Stimulated activated CD8-positive, alpha-beta memory T cell treated with anti-CD3 and anti-CD28 coated beads, Interleukin-4, amount 100 ng/mL, for 24 hours (primary cell): ENCODE measurements at places on chromosomes 7 and 10.

- no peak for DNase-seq
These were observed 21.5 kb upstream of the AKR1E2 start for GRCh38 chr10:4804465-4804864.

DNA sequence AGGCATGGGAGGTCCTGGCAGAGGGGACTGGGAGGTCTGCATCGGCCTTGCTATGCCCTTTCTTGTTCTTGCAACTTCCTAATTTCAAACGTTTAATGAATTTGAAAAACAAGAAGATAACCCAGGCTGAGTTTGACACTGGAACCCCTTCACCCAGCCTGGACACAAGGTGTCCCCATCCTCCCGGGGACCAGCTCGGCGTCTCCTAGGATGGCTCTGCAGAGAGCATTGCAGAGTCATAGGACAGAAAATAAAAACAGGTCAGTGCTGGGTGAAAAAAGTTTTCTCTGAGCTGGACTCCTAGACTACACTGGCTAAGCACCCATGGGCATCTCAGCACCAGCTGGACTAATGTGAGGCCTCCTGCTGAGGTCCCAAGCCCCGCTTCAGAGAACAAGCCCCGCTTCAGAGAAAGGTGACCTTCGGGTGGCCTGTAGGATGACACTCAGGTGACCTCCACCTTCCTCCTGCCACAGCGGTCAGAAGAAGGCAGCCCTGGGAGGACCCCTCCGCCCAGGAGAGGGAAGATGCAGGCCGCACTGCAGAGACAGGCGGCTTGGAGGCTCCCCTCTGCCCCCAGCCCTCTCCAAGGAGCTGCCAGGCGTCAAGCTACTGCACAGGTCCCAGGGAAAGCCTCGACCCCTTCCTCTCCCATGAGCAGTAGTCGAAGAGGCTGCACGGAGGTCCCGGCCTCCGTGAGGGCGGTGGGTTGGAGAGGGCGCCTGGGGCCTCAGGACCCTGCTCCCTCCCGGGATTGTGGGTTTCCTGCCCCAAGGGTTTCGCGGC, 9.3 kb upstream of the UNCX start:
- no peak for DNase-seq

GRCh38 chr10:126914561-126914960, 9.3 kb downstream of the DOCK1 start:
- no peak for DNase-seq

- DNase-seq, result no peak
These were observed 81.3 kb upstream of the RET start for GRCh38 chr10:42995537-42995936.

GRCh38 chr10:21099291-21100062, 202.4 kb upstream of the NEBL start:
- DNase-seq, result no peak

DNA sequence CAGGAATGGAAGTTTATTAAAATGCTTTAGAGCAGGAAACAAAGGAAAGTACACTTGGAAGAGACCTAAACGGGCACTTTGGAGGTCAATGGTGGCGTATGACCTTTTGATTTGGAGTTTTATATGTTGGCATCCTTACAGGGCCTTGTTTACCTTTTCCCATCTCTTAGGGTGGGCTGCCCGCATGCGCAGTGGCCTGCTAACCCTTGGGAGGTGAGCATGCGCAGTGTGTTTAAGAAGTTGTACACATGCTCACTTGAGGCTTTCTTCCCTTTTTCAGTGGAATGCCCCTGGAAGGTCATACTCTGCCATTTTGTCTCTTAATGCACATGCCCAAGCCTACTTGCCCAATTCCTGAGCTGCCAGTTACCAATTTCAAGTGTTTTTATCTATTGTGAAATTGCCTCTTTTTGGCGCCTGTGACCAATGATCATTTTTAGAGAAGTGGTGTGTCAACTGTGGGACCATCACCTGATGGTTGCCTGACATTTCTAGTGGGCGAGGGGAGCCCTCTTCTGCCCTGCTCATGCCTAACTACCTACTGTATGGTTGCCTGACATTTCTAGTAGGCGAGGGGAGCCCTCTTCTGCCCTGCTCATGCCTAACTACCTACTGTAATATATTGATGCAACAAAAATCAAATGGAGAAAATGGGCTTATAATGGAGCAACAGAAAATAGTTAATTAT, 138.0 kb downstream of the PPP1R9A start:
- DNase-seq, result no peak

DNA sequence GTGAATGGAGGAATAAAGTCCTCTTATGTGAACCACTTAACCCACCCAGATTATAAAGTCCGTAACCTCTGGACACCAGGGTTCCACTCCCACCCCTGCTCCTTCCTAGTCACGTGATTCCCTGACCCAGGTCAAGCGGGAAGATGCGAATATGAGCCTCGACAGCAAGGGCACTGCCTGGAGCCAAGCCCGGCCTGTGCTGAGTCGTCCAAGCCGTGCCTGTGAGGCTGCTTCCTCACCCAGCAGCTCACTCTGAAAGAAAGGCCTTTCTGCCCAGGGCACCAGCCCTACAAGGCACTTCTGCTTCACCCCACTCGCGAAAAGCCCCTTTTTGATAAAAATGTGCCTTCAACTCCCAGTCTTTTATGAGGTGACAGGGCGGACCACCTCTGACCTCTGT, 85.8 kb downstream of the CYTH3 start:
- no peak for DNase-seq

- DNase-seq, result no peak
These were observed 209.5 kb upstream of the KIAA1217 start for GRCh38 chr10:23999445-23999844.

DNA sequence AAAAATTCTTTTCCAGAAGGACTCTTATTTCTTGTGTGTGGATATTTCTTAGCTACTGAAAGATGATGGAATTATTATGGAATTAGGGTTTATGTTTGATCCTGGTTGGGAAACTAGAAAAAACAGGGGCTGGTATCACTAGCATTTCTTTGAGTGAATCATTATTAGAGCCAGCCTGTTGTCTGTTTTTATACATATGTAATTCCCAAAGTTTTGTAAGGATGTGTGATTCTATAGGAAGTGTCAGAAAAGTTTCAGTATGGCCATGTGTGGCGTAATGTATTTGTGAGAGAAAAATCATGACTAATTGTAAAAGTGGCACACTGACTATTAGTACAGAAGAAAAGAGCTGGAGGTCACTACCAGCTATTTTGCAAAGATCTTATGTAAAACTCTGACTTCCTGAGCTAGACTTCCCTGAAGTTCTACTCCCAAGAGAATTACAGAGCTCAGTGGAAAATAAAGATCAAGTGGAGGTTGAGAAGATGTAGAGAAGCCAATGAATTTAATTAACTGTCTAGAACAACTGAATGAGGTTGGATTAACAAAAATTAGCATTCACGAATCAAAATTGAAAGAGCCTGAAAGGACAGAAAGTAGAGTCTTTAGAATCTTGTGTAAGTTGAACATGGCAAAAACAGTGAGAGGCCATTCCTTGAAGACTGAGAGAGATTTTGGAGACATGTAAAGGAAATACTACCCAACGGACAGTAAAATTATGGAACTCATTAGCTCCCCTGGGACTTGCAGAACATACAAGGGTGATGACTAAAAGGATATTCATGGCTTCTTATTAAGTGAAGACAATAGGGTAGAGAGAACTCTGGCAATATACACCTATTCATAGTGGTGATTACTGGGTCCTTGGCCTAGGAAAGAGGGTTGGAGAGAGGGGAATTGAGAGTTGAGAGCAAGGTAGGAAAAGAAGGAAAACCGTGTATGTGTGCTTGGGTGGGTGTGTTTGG, 12.5 kb downstream of the ZNF365 start:
- no peak for DNase-seq

DNA sequence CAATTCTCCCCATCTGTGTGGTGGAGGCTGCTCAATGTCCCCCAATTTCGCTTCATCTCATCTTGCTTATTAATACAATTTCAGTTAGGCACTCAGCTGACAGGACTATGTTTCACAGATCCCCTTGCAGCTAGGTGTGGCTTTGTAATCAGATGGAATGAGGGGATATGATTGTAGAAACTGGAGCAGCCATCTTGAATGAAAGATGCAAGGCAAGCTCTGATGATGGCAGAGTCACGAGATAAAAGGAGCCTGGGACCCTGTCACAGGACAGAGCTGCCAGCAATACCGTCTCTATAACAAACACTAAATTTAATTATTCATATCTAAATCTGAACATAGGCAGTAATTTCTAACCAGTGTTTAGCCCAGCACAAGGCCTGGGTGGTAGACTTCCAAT, 991 bp upstream of the DLD start:
- DNase-seq, result no peak

DNA sequence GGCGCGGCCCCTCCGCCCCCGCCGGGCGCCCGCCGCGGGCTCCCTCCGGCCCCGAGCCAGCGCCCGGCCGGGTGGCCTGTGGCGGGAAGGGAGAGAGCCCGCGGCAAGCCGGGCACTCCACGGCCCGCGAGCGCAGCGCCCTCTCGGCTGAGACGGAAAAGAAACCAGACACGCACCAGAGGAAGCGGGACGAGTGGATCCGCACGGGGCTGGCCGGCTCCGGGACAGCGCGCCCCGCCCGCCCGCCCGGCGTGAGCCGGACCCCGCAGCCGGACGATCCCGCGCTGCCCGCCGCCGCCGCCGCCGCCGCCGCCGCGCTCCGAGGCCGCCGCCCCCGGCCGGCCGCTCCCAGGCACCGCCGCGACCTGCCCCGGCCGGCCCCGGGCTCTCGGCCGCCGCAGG, 300 bp downstream of the ARHGAP21 start:
- DNase-seq, result no peak

DNA sequence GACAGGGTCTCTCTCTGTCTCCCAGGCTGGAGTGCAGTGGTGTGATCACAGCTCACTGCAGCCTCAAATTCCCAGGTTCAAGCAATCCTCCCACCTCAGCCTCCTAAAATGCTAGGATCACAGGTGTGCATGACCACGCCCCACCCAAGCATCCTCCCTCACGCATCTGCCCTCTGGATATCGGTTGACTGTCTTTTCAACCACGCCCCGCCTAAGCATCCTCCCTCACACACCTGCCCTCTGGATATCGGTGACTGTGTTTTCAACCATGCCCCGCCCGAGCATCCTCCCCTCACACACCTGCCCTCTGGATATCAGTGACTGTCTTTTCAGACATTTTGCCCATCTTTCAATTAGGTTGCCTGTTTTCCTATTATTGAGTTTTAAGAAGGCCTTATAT, 140.5 kb downstream of the MAD1L1 start:
- DNase-seq, result no peak

DNA sequence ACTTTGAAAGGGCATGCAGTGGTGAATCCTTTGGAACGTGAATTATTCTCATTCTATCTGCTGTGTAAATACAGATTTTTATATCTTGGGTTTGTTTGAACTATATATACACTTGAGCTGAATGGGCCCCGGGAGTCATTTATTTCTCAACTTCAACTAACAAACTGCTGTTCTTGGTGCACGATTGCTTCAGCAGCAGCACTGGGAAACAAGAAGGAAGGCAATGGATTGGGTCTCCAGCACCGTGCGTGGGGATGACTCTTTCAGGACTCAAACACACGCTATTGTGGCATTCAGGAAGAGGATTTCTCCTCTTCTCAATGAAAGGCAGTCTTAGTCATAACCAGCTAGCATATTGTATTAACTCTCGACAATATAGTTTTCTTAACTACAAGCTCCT, 226.0 kb upstream of the NFE2L3 start:
- no peak for DNase-seq

- no peak for DNase-seq
These were observed 11.5 kb downstream of the CREB3L2 start for GRCh38 chr7:137990251-137990941.

GRCh38 chr7:41955451-41955850, 252.6 kb upstream of the INHBA start:
- no peak for DNase-seq

DNA sequence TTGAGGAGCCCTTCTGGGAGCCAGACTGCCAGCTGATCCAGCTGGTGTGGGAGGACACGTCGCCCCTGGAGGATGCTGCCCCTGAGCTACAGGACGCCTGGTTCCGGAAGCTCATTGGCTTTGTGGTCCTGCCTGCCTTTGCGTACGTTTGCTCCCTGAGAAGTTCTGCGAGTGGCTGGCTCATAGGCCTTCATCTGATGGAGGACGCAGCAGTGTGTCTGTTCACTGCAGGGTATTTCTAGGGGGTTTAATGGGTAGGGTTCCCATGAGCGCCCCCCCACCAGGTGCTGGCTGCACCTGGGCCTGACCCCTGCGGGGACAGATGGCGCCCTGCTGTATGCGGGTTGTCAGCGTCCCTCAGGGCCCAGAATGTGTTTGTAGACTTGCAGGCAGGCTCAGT, 5.0 kb downstream of the PAOX start:
- no peak for DNase-seq

DNA sequence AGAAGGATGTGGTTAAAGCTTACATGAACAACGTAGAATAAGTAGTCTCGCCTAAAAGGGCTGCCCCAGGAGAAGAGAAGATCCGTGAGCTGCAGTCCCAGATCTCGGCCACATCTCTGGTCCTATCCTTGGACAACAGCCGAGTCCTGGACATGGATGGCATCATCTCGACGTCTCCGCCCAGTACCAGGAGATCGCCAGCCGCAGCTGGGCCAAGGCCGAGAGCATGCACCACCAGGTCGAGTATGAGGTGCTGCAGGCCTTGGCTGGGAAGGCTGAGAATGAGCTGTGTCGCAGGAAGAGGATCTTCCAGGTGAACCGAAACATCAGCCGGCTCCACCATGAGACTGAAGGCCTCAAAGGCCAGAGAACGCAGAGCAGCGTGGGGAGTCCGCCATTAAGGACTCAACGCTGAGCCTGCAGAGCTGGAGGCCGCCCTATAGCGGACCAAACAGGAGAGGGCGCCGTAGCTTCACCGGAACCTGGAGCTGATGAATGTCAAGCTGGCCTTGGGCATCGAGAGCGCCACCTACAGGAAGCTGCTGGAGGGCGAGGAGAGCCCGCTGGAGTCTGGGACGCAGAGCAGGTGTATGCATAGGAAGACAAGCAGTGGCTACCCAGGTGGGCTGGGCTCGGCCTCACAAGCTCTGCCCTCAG, 22.2 kb downstream of the LIPK start:
- DNase-seq, result no peak

DNA sequence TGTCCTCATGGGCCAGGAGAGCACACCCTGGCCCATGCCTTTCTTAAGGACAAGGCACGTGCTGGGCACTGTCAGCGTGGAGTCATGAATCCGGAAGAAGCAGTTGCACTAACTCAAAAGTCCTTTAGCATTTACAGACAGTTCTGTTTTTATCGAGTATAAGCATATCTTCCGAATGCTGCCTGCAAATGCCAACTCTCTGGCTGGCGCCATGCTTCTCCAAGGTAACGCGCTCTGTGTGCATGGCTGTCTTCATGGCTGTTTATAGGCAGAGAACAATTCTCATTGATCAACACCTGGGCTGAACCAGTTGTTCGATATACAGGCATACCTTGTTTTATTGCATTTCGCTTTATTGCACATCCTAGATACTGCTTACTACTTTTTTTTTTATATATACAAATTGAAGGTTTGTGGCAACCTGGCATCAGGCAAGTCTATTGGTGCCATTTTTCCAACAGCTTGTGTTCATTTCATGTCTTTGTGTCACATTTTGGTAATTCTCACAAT, 28.0 kb upstream of the ZNRF2 start:
- DNase-seq, result no peak
